Astrocyte of the spinal cord (primary cell): ENCODE measurements at places on chromosomes 16 and 17.
A peak's percentile ranks its signal among the peaks of the same experiment; 100 is the strongest.

GRCh38 chr16:3720418-3720817 is 3.1 kb upstream of the TRAP1 start:
- DNase-seq: no peak

GRCh38 chr17:6352016-6352415 is 82.9 kb downstream of the AIPL1 start:
- no peak for DNase-seq

- DNase-seq: peak; percentile 50
These were observed 481 bp downstream of the MYO19 start for GRCh38 chr17:36533935-36534839.

DNA sequence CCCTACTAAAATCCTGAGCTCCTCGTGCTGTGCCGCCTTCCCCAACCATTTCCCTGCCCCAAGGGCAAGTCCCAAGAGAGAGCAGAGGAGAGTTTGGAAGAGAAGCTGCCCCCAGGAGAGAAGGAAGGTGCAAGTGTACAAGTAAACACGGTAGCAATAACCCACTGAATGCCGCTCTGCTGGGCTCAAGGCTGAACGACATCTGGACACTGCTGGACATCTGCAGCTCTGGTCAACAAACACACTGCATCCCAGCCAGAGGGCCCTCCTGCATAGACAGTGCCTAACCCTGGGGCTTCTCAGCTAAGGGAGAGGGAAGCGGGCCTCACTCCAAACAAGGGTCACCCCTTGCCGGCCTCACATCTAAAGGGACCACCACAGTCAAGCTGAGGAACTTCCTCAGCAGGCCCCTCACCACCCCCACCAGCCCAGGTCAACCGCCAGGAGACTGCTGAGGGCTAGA is 12.7 kb downstream of the JUP start:
- DNase-seq: peak; percentile 56

GRCh38 chr17:74873874-74874614 is 1.2 kb upstream of the FDXR start:
- DNase-seq: no peak

DNA sequence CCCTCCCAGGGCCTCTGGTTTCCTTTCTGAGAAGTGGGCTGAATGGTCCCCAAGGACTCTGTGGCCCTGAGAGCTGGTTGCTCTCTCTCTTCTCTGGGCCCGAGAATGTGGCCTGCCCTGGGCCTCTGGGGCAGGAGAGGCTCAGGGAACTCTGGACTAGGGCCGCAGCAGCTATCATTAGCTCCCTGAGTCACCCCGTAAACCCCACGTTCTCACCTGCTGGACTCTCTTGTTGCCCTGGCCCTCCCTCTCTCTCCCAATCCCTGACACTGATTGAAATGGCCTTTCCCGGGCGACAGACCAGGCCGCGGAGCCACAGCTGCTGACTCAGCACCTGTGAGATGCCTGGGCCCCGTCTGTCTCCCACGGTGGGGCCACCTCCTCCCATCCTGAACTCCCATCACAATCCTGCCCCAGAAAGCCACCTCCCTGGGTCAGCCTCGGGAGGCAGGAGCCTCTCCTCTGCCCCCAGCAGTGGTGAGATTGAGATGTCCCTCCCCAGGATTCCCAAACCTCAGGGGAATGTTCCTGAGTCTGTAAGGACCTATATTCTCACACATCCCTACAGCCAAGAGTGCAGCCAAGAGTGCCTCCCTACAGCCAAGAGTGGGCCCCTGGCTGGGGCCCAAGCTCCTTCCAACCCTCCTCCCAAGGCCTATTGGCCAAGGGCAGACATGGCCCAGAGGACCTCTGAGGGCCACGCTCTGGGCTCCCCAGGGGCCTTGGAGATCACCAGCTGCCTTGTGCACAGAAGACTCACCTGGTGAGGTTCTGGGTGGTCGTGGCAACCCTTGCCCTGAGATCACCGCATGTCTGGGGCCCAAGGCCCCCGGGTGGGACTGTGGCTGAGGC is 470 bp downstream of the TRPV3 start:
- DNase-seq: no peak

GRCh38 chr17:9890124-9890523 is 14.9 kb downstream of the RCVRN start:
- no peak for DNase-seq

GRCh38 chr16:88686062-88686438 is 257 bp downstream of the SNAI3 start:
- DNase-seq: no peak

- no peak for DNase-seq
These were observed 489.9 kb downstream of the WWOX start for GRCh38 chr16:78589331-78589730.

GRCh38 chr16:69003500-69003899 is 102.0 kb upstream of the HAS3 start:
- peak; percentile 28 for DNase-seq

- peak; percentile 63 for DNase-seq
These were observed 61.9 kb upstream of the CIBAR2 start for GRCh38 chr16:85173981-85174751.

DNA sequence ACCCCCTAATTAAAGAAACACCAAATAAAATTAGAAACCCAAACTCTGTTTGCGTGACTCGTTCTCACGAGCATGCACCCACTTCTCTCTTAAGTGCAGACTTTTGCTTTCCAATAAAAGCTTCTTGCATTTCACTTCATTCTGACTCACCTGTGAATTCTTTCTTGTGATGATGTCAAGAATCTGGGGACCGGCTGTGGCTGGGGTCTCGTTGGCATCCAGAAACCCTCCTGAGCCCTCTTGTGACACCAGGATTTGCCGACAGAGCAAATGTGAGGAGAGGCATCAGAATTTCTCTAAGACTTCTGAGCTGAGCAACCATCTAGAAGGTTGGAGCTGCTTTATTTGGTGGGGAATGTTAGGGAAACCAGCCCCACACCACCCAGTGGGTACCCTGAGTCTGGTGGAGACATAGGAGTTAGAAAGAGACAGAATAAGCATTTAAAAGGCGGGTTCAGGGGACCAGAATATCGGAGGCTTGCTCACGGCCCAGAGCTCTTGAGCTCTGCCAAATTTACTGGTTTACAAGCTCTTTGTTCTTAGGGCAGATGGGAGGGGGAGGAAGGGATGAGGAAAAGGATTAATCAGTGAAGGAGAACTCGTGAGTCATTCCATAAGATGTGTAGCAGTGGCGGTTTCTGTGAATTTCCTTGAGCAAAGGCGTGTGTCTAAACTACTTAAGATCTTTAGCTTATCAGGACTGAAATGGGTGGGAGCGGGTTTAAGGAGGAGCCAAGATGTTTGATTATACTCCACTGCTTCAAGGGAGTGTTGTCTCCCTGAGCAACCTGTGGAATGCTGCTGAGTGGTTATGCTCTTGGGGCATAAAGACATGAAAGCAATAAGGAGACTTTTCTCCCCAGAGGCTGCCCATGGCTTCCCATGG is 24.2 kb upstream of the TMC5 start:
- DNase-seq: peak; percentile 42

GRCh38 chr17:28030386-28030785 is 12.1 kb upstream of the NLK start:
- DNase-seq: no peak

- peak; percentile 62 for DNase-seq
These were observed 4.6 kb downstream of the DHX58 start for GRCh38 chr17:42107597-42108576.

DNA sequence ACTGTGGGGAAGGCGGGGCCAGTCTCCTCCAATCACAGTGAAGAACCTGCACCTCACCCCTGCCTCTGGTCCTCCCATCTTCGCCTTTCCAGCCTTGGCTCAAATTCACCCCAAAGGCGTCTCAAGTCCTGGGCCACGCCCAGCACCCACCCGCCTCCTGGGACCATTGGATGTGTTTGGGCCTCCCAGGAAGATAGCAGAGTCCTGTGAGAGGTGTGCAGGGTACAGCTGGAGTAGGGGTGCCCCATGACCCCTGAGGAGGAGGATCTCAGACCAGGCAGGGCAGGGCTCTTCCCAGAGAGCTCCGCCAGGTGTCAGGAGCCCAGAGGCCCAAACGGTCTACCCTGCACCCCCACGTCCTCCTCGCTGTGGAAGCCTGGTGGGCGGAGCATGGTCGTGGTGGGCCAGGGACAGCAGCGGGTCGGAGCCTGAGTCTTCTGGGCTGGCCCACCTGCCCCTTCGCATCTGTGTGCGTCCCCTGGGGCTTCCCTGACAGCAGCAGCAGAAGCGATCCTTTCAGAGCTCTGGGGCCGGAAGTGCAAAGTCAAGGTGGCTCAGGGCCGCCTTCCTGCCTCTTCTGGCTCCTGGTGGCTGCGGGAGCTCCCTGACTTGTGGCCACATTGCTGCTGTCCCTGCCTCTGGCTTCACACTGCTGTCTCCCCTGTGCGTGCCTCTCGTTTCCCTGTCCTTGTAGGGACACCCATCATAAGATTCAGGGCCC is 34.9 kb upstream of the ZNF469 start:
- DNase-seq: no peak

DNA sequence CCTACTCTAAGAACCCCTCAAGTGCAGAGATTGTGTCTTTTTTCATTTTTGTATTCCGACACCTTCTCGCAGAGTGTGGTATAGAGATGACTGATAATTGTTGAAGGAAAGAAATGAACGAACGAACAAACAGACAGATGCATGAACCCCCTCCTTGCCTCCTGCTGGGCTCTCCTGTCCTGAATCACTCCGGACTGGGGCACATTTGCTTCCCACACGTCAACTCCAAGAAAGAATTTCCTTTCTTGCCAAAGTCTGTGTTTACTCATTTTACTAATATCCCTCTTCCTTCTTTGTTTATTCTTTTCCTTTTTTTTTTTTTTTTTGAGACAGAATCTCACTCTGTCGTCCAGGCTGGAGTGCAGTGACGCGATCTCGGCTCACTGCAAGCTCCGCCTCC is 37.5 kb upstream of the BHLHA9 start:
- peak; percentile 39 for DNase-seq

GRCh38 chr17:888998-889441 is 90.6 kb downstream of the NXN start:
- DNase-seq: no peak

DNA sequence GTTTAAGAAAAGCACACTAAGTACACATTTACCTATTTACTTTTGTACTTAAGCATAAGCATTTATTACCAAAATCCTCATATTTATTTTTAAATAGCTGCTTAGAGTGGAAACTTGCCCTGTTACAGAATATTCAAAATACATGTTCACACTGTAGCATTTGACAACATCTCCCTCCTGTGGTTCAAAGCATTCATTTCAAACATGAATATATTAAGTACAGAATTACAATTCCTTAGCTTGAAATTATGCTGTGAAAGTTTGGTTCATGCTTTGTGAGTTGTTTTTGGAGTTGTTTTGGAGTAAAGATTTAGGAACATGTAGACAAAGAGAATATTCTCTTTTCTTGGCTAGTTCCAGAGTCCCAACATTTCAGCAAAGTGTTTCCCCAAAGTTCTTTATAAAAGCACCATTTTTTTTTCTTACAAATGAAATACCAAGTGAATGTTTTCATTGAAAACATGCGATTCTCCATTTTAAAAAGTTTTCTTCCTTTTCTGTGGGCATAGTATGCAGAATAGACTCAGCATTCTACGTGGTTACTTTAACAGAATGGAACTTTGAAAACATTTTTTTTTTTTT is 33.2 kb downstream of the TUBD1 start:
- peak; percentile 80 for DNase-seq

DNA sequence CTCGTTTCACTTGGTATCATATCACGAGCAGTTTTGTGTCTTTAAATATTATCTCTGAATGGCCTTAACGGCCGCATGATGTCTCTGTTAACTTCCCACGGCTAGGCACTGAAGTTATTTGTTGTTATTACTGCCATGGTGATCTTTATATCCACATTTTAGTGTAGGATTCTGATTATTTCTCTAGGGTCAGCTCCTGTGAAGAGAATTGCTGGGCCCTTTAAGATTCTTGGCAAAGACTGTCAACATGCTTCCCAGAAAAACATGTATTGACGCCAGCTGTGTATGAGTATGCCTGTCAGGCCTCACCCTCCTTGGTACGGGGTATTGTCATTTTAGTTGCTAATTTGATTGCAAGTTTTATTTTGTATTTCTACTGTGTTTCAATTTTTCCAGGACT is 263.5 kb downstream of the SNX29 start:
- peak; percentile 49 for DNase-seq

DNA sequence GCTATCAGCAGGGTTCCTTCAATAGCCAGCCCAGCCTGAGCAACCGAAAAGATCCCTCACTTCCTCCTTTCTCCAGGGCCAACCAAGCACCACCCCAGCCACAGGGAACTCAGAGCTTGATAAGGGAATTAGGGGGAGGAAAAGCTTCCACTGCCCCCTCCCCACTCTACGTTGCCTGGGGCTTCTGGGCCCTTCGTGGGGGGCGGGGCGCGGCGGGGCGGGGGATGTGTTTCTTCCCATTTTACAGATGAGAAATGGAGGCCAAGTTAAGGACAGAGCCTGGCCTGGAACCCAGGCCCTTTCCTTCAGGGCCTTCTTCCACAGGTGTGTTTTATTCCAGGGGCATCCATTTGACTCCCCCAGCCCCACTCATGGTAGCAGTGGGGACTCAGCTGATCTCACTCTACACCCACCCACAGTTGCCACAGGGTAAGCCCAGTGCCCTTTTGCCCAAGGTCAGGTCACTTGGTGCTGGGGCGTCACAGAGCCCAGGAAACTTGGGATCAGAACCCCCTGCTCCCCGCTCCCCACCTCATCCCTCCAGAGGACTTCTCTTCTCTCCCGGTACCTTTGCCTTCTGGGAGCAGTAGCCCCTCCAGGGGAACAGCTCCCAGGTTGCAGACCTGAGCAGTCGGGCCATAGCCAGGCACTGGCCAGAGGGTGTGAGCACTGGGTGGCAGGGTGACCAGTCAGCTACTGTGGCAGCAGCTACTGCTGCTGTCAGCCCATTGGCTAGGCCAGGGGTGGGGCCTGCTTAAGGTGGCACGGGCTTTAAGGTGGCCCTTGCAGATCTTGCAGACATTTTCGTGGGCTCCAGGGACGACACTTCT is at the start of gene LDHD:
LDHD (minus strand) TSS at position 700 of the 830 bp plus-strand sequence; CDS start at position 640, 60 bp downstream.
- peak; percentile 56 for DNase-seq

DNA sequence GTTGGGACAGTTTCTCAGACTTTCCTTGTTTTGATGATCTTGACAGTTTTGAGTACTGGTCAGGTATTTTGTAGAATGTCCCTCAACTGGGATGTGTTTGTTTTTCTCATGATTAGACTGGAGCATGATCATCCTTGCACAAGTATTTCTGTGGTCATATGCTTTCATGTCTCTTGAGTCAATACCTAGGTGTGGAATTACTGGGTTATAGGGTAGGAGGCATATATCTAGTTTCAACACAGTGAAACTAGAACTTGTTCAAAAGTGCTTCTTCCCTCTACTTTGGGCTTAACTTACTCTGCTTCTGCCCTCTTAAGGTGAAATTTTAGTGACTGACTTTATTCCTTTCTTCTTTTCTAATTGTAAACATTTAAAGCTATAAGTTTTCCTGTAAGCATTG is 30.1 kb downstream of the IKZF3 start:
- no peak for DNase-seq

- no peak for DNase-seq
These were observed 9.8 kb upstream of the IL17C start for GRCh38 chr16:88628512-88628974.

- DNase-seq: no peak
These were observed 18.0 kb downstream of the CA5A start for GRCh38 chr16:87918338-87918737.
